ENCODE measurements at places on chromosomes 7 and 10.
A peak's percentile ranks its signal among the peaks of the same experiment; 100 is the strongest.

GRCh38 chr7:120170834-120171233 is 102.1 kb upstream of the KCND2 start:
- DNase-seq = no peak

GRCh38 chr10:27715505-27715904 is 30.1 kb downstream of the MKX start:
- no peak for DNase-seq

DNA sequence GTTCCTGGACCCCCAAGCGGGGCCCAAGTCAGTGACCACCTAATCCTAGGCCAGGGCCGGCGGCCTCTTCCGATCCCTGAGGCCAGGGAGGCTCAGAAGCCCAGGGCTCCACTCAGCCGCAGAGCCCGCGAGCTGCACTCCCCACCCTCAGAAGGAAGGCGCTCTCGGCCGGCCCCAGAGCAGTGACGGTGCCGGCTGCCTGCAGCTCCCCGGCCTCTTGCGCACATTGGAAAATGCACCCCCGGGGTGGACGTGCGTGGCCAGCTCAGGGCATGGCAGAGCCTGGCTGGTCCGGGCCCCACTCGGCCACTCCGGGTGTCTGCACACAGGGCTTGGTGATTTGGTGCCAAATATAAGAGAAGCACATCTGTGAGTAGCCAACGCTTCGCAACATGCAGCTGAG is 269.1 kb downstream of the PTPRN2 start:
- no peak for DNase-seq

GRCh38 chr7:46189255-46189790 is 268.3 kb upstream of the IGFBP3 start:
- DNase-seq = no peak

- DNase-seq = no peak
Observed at GRCh38 chr7:52088008-52088901, 771.6 kb upstream of the COBL start.

DNA sequence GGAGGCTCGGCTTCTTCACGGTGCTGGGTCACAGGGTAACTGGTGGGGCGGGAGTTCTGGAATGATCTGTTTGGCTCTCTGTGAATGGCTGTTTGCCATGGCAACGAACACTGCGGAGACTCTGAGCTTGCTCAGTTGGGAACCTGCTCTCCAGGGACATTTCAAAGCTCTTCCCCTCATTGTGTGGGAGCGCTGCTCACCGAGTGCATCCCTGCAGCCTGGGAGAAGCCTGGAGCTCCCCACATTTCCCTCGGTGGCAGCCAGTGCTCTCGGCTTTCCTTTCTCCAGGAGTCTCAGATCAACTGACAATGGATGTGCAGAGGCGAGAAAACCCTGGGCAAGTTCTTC is 57.6 kb upstream of the CACUL1 start:
- DNase-seq = no peak

DNA sequence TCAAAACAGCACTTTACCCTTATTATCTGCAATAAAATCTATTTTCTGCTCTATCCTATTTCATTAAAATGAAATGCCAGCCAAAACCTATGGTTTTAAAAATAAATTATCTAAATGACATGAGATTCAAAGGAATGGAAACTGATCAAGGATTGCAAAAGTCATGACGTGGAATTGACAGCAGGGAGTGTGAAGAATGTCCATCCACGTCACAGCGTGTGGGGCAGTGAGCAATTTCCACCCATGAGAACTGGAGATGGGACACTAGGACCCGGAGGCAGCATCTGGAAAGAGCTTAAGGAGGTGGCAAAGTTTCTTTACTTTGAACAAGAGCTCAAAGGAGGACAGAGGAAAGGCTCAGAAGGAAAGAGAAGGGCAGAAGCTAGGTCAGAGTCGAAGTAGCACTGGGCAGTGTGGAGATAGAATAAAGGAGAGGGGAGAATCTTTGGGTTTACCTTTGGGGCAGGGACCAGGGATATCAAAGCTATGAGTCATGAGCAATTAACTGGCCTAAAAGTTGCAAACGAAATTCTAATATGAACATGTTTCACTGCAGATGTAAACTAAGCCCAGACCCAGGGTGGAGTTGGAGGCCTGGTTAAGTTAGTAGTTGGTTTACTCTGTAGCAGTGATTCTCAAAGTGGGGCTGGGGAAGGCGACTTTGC is 24.9 kb upstream of the STK17A start:
- DNase-seq = no peak

DNA sequence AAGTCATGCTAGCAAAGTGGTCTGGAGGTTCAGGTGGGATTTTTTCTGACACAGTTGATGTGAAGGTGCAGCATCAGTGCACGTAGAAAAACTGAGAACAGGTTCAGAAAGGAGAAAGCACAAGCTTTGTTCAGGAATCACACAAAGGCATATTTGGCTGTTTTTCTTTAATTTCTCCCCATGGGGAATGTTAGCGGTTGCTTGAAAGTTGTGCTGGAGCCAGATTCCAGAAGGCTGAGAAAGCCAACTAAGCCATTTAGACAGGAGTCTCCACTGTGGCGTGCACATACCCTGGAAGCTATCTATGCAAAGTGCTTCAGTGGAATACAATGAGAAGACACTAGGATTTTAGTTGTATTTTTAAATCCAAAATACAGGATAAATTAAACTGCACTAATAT is 201.4 kb downstream of the PCLO start:
- no peak for DNase-seq

DNA sequence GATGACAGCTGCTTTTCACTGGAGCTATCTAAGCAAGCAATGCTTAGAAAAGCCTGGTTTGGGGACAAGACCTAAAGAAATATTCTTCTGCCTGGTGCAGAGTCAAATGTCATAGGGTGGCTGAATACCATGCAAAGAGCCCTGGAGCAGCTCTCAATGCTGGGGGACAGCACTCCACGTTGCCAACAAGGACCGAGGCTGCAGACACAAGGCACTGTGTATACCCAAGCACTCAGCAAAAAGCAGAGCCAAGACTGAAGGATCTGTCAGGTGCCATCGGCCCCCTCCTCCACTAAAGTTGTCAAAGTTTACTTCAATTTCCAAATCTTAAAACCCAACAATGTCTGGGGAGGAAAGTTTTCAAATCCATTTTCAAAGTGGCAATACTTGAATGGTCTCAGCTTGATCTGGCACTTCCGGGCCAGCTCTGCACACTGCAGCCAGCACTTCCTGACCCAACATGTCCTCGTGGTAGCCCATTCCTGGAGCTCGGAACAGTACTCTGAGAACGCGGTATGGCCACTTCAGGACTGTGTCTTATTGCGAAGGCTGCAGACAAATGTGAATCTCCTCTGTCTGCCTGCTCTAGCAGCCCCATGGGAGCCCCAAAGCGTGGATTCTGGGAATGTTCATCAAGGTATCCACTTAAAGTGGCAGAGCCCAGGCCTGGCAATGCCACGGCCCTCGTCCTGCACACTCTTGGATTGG is 191.8 kb downstream of the TNS3 start:
- no peak for DNase-seq

GRCh38 chr10:79345241-79346011 is 1.8 kb upstream of the PPIF start:
- DNase-seq = no peak

DNA sequence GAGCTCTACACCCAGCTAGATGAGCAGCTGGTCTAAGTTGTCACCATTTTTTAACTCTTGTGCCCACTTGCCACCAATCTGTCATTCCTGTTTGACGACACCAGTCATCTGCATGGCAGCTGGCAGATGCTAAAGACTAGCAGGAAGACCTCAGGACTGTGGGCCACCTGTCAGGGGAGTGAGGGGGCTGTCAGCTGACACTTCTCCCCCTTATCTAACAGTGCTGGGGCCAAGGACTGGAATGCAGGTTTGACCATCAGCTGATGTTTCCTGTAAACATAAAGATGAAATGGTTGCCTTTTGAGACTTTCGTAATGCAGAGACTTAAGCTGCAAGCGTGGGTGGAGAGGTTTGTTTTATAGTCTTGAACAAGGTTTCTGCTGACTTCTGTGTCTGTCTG is 93.5 kb downstream of the WNT2 start:
- no peak for DNase-seq

DNA sequence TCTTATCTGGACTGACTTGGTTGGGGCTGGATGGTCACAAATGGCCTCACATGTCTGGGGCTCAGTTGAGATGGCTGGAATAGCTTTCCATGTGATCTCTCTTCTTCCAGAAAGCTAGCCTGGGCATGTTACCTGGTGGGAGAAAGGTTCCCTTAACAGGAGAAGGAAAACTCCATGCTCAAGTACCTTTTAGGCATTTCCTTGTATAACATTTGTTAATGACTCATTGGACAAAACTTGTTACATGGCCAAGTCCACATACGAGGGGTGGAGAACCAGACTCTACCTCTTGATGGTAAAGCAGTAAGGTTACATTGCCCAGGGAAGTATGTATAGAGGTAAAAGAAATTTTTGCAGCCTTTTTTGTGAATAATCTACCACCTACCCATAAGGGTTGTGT is 826.4 kb downstream of the LRMDA start:
- no peak for DNase-seq

DNA sequence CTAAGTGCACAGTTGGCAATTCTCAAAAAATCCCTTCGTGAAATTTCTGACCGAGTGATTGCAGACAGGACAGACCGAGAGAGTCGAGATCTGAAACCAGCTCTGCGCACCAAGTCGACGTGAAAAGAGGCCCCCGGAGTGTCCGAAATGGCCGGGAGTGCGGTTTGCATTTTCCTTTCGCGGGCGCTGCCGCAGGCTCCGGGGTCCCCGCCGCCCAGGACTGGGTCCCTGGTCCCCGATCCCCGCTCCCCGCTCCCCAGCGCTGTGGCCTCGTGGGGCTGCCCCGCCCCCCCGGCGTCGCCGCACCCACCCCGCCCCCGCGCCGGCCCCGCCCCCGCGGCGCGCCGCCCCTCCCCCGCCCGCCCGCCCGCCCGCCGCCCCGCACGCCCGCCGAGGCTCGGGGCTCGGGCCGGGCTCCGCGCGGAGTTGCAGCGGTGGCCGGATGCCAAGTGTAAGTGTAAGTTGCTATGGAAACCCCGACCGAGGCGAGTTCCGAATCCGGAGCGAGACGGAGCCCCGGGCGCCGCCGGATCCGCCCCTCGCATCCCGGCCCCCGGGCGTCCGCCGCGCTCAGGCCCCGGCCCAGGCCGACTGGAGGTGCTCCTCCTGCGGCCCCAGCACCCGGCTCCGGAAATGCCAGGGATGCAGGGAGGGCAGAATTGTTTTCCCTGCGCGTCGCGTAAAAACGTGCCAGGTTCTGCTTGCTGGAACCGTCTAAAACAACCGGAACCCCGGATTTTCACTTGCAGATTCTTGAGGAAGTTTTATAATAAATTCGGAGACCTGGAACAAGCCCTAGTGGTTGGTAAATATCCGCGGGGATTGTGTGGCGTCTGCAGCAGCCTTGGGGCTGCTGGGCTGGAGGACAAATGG is 4.6 kb downstream of the BMI1 start:
- DNase-seq = peak; percentile 61

GRCh38 chr10:75827587-75828021 is 396.2 kb downstream of the LRMDA start:
- no peak for DNase-seq

GRCh38 chr10:4691301-4691700 is 134.7 kb upstream of the AKR1E2 start:
- no peak for DNase-seq

- DNase-seq = no peak
Observed at GRCh38 chr7:101234636-101235035, 3.0 kb downstream of the CLDN15 start.

GRCh38 chr10:113454341-113455061 is 98.4 kb upstream of the HABP2 start:
- peak; percentile 5 for DNase-seq

GRCh38 chr10:91391920-91392319 is 18.2 kb upstream of the HECTD2 start:
- DNase-seq = no peak

DNA sequence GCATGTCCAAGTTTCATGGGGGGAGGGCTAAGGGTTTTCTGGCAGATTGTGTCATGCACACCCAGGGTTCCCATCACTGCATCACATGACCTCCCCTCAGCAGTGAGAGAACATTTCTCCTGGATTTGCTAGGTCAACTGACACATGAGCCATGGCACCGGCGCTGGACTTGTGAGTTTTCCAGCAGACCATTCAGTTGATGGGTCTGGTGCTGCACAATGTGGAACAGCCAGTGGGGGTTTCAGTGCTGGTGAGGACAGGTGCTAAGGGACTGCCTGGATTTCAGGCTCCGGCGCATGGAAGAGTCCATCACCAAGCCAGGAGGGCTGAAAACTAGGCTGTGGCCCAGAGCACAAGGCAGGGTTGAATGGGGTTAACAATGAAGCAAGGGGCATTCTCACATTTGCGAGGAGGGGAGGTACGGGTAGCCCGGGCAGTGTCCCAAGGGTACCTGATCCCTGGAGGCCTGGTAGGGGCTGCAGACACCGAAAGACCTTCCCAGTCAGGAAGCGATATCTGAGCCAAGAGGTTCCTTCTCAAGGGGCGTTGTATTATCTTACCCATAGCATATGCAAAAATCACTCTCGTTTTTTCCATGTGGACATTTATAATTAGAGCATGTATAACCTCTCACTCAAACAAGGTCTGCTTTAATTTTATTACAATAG is 203.0 kb downstream of the TNS3 start:
- DNase-seq = no peak

GRCh38 chr7:23164846-23165245 is 17.0 kb upstream of the NUP42 start:
- no peak for DNase-seq

GRCh38 chr10:73788864-73789658 is 3.7 kb downstream of the ZSWIM8 start:
- DNase-seq = no peak

DNA sequence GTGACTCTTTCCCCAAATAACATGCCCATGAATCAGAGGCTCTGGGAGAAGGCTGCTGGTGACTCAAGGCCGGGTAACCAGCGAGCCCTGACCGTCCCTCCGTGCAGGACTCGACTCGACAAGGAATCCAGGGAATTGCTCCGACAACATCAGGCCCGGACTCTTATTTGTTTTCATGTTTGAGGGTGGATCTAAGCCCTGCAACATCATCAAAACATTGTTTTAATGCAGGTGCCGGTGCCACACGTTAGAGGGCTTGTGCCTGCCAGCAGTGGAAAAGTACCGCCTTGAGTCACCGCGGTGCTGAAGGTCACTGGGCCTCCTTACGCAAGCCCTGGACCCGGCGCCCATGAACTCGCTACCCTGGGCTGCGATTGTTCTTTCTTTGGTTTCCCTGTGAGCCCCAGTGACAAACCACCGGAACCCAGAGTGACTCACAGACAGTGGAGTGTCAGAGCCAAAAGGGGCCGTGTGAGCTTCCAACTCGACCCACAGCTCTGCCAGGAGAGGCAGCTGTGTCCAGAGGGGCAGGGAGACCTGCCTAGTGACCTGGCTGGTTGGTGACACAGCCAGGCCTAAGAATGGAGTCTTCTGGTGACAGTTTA is 139.4 kb upstream of the SHH start:
- peak; percentile 97 for DNase-seq

GRCh38 chr10:118763202-118763988 is 8.6 kb upstream of the CACUL1 start:
- DNase-seq = no peak

- DNase-seq = no peak
Observed at GRCh38 chr7:128120116-128120515, 88.9 kb upstream of the LRRC4 start.

- DNase-seq = no peak
Observed at GRCh38 chr10:110500515-110500905, 2.8 kb downstream of the DUSP5 start.

Data from HepG2 (cell line).